ENCODE measurements at places on chromosomes 6 and 20. TPM values are rescaled to one million over a fixed set of nuclear protein-coding genes. Genes with fewer than 3 reads are reported as not detected.
A peak's percentile ranks its signal among the peaks of the same experiment; 100 is the strongest.

UBE2J1 gene
- 19.0 TPM for total RNA-seq

C6orf52 gene
- total RNA-seq = not detected

GRCh38 chr6:162777091-162777490 is 49.3 kb downstream of the PACRG start:
- no peak for DNase-seq

THBS2 gene
- total RNA-seq = 0.19 TPM

TPD52L1 gene
- 3.4 TPM for total RNA-seq

- DNase-seq = peak; percentile 64
These were observed 14.7 kb upstream of the PXDC1 start for GRCh38 chr6:3766214-3766613.

DNA sequence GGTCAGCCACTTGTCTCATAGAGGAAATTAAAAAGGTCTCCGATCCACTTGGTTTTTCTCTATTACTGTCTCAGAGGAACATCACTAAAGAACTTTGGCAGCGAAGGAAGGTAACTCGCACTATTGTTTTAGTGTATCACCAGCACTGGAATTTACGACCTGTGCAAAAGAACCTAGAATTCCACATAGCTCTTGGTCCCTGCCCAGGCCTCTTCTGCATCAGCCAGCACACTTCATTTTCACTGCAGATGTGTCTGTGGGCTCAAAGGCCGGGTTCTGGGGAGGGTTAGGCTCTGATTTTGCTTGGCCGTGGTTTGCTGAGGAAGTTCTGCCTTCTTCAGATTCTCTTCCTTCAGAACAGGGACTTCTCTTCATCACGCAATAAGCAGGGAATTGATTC is 102.8 kb upstream of the TMEM181 start:
- DNase-seq = no peak

- no peak for DNase-seq
These were observed 499.0 kb upstream of the SLC35B3 start for GRCh38 chr6:8934318-8934717.

GRCh38 chr6:20932284-20932683 is 398.0 kb downstream of the CDKAL1 start:
- no peak for DNase-seq

- DNase-seq = no peak
These were observed 13.8 kb upstream of the EYA4 start for GRCh38 chr6:133227344-133227743.

DNA sequence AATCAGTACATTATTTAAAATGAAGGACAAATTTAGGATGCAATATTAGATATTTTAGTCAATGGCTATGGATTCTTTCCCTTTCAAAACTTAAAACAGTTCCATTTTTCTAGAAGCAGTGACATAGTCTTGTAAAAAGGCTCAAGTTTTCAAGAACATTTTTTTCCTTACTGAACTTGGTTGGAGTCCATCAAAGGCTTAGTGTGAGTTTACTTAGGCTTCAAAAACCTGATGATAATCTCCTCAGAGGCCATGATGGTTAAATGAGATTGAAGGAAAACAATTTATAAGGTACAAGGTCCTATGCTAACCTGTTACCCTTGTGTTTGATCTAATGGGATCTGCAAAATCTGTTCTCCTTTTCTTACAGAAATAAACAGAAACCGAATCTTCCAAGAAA is 531.8 kb downstream of the UTRN start:
- DNase-seq = no peak

SLC35F1 gene
- 0.18 TPM for total RNA-seq

GRCh38 chr6:132357120-132357519 is 44.2 kb downstream of the MOXD1 start:
- no peak for DNase-seq

DNA sequence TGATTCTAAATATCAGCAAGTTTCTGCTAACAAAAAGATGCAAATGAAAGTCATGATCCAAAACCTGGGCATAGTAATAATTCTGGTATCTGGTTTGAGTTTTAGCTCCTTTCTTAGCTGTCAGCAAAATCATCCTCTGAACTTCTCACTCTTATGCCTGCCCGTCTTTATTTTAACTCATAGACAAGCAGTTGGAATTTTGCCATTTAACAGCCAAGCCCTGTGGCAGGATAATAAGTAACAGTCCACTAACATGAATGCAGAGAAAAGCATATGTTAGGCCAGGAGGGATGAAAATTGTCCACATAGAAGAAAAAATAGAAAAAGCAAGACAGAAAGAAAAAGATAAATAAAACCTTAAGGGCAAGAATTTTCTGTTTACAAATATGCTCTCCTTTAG is 170.0 kb upstream of the LAMA2 start:
- no peak for DNase-seq

- DNase-seq = no peak
These were observed at the start of gene UBD for GRCh38 chr6:29559524-29560287. UBD (minus strand) TSS chr6:29559732; CDS start chr6:29559701, 31 bp downstream.

- peak; percentile 78 for DNase-seq
These were observed 118.4 kb upstream of the SGK1 start for GRCh38 chr6:134436281-134436815.

- peak; percentile 3 for DNase-seq
These were observed 305.8 kb upstream of the RSPO3 start for GRCh38 chr6:126812651-126813050.

- DNase-seq = no peak
These were observed 304.7 kb downstream of the SOX4 start for GRCh38 chr6:21898107-21898796.

DNA sequence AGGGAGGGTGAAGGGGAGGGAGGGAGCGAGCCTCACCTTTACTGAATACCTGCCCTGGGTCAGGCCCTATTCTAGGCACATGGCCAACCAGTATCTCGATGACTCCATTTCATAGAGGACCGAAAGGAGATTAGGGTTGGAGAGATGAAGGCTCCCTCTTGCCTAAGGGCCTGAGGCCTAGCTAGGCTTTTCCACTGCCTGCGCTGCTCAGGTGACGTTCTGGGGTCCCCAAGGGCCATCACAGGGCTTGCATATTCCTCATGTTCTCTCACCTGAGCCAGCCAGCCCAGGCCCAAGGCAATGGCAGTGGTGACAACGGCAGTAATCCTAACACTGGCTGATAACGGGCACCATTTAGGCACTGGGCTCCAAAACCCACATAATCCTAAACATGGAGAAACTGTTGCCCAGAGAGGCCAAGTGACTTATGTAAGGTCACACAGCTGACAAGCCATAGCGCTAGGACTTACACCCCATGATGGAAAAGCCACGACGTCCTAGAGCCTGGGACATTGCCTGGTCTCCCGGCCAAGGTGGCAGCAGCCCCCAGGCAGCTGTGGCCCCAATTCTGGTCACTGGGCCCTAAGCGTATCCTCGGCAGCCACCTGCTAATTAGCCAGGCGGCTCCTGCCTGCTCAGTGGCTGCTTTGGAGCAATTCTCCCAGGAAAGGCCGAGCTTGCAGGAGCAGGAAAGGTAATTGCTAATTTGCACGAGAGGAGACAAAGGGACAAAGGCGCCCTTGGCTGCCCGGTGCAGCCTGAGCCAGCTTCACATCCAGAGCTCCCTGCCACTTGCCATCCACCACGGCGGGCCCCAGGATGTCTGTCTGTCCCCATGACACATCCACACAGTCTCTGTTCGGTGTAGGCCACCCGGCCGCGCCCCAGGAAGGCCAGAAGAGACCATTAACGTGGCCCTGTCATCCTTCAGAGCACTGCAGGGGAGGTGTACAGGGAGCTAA is 21.5 kb downstream of the NOL4L start:
- DNase-seq = no peak

DNA sequence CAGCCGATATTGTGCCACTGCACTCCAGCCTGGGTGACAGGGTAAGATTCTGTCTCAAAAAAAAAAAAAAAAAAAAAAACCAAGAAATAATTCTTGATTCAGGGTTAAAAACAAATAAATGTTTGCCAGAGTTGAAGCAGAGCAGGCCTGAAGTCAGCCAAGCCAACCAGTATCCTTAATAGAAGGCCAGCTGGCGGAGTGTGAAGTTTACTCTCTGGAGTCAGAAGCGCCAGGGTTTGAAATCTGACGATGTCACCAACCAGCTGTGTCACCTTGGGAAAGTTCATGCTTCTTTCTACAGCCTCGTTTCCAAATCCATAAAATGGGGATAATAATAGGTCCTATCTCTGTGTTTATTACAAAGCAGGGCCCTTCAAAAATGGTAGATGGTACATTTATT is 73.0 kb upstream of the ENPP5 start:
- DNase-seq = no peak

DNA sequence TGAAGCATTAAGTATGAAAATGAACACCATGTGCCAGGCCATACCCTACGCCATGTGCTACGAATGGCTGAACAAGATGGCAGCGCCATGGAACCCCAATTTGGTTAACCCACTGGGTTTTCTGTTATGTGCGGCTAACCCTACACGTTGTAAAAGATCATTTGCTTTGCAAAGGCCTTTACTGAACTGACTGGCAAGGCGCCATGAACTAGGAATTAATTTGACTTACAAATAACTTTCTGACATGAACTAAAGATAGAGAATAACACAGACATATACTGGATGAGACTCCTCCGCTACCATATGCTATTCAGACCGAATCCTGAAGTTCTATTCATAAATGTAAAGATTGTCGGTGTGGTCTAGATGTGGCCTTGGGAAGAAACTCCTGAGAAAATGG is 3.9 kb downstream of the CNKSR3 start:
- no peak for DNase-seq

DNA sequence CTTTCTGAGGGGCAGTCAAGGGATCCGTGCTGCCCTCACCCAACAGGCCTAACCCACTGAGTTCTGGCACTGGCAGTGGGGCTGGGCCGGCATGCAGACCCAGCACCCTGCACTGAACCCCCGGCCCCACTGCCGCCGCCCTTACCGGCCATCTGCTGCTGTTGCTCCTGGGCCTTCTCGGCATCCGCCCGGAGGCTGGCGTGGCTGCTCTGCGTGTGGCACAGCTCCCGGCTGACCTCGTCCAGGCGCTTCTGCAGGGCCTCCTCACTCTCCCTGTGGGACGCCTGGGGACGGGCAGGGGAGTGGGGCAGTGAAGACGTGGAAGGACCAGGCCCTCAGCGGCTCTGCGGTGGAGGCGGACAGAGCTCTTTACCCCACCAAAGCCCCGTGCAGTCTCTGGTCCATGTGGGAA is 52.4 kb downstream of the RRBP1 start:
- no peak for DNase-seq

FAM209B gene
- total RNA-seq = not detected

DNA sequence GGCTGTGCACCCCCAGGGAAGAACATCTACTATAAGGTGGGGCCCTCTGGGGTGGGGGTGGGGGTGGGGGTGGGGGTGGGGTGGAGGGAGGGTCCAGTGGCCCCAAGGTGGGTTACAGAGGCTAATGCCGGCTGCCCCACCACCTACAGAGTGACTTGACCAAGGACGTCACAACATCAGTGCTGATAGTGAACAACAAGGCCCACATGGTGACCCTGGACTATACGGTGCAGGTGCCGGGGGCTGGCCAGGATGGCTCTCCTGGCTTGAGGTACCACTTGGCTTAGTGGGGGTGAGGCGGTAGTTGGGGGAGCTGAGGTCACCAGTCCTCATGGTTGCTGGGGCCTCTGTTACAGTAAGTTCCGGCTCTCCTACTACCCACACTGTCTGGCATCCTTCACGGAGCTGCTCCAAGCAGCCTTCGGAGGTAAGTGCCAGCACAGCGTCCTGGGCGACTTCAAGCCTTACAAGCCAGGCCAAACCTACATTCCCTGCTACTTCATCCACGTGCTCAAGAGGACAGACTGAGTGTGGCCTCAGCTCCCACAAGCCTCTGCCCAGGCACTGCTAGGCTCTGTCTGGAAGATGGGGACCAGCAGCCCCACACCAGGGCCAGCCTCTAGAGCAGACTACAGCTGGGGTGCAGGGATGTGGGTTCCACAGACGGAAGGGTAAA is 2.8 kb downstream of the GNMT start:
- DNase-seq = no peak

ULBP1 gene
- 3.4 TPM for total RNA-seq

GRCh38 chr20:3874194-3874844 is 14.9 kb upstream of the PANK2 start:
- no peak for DNase-seq

- DNase-seq = no peak
These were observed 311.6 kb downstream of the QKI start for GRCh38 chr6:163726037-163726695.

- peak; percentile 15 for DNase-seq
These were observed 32.7 kb downstream of the OPRM1 start for GRCh38 chr6:154071711-154072110.

DNA sequence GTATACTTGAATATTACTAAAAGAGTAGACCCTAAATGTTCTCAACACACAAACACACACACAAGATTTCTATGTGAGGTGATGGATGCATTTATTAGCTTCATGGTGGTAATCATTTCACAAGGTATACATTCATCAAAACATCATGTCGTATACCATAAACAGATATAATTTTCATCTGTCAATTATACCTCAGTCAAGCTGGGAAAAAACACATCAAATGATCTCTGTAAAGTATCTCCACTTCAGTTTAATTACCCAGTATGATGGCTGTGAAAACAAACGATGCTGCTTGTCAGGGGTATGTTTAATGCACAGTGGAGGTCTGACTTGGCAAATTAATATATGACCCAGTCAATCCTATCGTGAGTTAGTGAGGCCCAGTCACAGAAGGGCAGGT is 157.2 kb downstream of the MTFR2 start:
- no peak for DNase-seq

FOXA2 gene
- 1.6 TPM for total RNA-seq

- peak; percentile 94 for DNase-seq
These were observed 13.8 kb downstream of the CCN5 start for GRCh38 chr20:44728801-44729443.

GRCh38 chr6:3625149-3625979 is 126.1 kb downstream of the PXDC1 start:
- DNase-seq = no peak

SGK1 gene
- total RNA-seq = 47.5 TPM

- peak; percentile 89 for DNase-seq
These were observed 65.0 kb upstream of the TOX2 start for GRCh38 chr20:43849496-43850186.

DNA sequence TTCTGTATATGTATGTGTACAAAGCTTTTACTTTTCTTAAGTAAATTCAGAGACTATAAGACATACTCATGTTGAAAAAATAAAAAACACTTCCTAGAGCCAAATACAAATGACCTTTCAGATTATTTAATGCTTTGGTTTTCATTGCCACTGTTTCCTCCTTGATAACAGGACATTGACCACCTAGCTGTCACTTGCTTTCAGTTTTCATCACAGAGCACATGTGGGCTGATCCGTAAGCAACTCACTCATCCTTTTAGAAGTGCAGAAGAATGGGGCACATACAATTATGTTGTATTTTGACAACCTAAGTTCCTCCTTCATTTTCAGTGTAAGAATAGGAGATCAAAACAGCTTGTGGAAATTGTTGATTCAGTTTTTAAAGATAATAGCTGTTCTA is 6.2 kb downstream of the ZBTB2 start:
- DNase-seq = no peak

GRCh38 chr6:158789115-158789917 is 29.9 kb downstream of the EZR start:
- no peak for DNase-seq

- no peak for DNase-seq
These were observed 62.2 kb upstream of the PDE10A start for GRCh38 chr6:165725201-165725600.

GRCh38 chr6:33983109-33983716 is 162.7 kb downstream of the GRM4 start:
- DNase-seq = peak; percentile 82

GRCh38 chr6:170152989-170153388 is 137.9 kb downstream of the DLL1 start:
- peak; percentile 50 for DNase-seq

- DNase-seq = no peak
These were observed 52.2 kb upstream of the TASP1 start for GRCh38 chr20:13690943-13691342.

REM1 gene
- not detected for total RNA-seq

Data from H4 (cell line).